ENCODE measurements at places on chromosomes 3 and 15.
A peak's percentile ranks its signal among the peaks of the same experiment; 100 is the strongest.

DNA sequence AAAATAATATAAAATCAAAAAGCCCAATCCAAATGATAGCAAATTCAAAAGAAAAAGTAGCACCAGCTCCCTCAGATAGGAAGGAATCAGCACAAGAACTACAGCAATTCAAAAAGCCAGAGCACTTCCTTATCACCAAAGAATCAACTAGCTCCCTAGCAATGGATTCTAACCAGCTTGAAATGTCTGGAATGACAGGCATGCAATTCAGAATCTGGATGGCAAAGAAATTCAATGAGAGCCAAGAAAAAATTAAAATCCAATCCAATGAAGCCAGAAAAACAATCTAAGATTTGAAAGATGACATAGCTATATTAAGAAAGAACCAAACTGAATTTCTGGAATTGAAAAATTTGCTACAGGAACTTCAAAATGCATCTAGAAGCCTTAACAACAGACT is 1334.4 kb upstream of the ALCAM start:
- peak; percentile 18 for DNase-seq

- DNase-seq = no peak
Measured at GRCh38 chr15:100597862-100598261, 4.1 kb downstream of the LINS1 start.

GRCh38 chr15:57527382-57528091 is 64.2 kb upstream of the MYZAP start:
- DNase-seq = peak; percentile 90

- DNase-seq = no peak
Measured at GRCh38 chr15:46315434-46315833, 680.6 kb downstream of the SQOR start.

DNA sequence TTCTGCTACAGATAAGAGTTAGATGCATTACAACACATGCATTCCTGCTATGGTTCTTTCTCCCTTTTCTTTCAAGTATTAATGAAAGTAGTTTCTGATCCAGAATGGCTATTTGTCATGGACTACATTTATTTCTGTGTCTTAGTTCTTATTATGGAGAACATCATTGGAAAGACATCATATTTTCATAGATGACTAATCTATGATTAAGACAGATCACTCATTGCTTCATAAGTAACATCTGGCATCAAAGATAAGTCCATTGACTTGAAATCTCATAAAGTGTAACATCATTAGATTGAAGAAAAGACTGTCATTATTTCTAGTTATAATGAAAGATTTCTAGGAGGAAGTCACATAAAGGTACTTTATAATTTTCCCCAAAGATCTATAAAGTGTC is 366.7 kb downstream of the NSUN3 start:
- no peak for DNase-seq

GRCh38 chr3:71206305-71207165 is 377.0 kb downstream of the FOXP1 start:
- no peak for DNase-seq

DNA sequence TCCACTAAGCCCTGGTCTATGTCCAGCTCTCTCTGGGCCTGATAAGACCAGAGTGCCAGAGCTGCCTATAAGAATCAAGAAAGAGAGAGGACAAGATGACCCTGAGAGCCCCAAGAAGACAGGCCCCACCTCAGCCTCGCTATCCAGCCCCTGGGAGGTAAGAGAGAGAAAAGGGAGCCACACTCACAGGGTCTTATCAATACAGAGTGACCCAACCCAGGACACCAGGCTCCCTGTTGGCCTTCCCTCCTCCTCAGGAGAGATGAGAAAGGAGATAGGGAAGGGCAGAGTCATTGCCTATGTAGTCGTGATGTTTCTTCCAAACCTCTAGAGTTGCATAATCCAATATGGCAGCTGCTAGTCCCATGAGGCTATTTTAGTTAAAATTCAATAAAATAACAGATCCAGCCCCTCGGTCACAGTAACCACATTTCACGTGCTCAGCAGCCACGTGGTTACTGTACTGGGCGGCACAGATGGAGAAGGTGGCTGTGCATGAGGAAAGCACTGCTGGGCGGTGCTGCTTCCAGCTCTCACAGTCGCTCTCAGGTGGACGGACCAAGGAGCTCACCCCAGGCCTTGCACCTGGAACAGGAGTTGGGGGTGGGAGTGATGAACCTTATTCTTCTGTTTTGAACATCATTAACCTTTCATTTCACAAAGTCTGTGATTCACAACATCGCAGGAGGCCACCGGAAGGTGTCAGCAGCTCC is 525.8 kb downstream of the SHQ1 start:
- DNase-seq = no peak

DNA sequence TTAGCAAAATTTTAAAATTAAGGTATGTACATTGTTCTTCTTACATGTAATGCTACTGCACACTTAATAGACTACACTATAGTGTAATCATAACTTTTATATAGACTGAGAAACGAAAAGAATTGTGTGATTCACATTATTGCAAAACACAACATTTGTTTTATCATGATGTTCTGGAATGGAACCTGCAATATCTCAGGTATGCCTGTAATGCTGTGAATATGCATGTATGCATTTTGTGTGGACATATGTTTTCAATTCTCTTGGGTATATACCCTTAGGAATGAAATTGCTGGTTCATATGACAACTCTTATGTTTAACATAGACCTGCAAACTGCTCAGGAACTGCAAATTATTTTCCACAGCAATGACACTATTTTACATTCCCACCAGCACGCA is 38.6 kb upstream of the TJP1 start:
- DNase-seq = no peak

DNA sequence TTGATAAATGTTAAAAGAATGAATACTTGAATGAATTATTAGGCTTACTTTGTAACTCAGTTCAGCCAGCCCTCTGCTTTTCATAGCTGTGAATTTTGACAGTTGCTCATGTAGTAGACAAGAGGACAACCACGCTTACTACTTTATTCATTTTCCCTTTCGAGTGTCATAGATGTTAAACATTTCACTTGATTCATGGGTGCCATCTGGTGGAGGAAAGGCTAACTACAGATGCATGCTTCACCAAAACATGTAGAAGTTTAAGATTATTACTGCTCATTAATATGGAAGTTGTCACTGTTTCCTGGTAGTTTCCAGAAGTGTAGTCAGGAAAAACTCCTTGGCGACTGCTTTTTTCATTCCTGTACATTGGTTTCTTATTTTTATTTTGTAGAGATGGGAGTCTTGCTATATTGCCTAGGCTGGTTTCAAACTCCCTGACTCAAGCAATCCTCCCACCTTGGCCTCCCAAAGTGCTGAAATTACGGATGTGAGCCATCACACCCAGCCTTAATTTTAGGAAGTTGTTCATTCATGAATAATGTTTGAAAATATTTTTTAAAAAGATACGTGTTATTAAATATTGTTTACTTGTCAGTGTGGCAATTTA is 163.2 kb downstream of the B3GALNT1 start:
- DNase-seq = peak; percentile 74

- DNase-seq = no peak
Measured at GRCh38 chr3:66322436-66322835, 101.6 kb downstream of the SLC25A26 start.

GRCh38 chr15:77186594-77187011 is 115.7 kb upstream of the TSPAN3 start:
- peak; percentile 52 for DNase-seq

DNA sequence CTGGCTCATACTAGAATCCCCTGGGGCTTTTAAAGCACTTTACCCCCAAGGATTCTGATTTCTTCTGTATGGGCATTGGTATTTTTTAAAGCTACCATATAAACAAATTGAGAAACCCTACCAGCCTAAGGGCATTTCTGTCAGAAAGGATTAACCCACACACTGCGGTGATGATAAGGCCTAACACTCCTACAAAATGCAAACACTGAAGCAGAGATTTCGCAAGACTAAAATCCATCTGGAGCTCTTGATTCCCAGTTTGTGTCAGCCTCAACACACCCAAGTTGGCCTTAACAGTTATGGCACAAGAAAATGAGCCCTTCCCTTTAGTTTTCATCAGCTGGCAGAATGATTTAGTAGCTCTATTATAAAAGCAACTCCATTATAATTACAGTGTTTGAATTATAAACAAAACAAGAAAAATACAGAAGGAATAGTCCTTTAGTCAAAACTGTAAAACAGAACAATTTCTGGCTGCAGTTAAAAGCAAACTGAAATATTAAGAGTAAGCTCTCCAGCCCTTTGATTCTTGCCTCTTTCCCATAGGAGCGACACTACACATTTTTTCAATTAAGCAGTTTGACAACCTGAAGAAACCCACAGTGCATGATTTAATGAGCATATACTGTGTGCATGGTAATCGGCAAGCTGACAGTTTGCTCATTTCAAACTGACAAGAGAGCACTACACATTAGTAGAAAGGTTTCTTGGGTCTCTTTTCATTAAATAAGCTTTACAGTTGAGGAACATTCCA is 441.2 kb downstream of the FHIT start:
- DNase-seq = no peak
